ENCODE measurements at places on chromosomes 7 and 10. TPM values are rescaled to one million over a fixed set of nuclear protein-coding genes. Genes with fewer than 3 reads are reported as not detected.

- no peak for DNase-seq
Observed at GRCh38 chr7:127848241-127848640, 183.0 kb downstream of the LRRC4 start.

DNA sequence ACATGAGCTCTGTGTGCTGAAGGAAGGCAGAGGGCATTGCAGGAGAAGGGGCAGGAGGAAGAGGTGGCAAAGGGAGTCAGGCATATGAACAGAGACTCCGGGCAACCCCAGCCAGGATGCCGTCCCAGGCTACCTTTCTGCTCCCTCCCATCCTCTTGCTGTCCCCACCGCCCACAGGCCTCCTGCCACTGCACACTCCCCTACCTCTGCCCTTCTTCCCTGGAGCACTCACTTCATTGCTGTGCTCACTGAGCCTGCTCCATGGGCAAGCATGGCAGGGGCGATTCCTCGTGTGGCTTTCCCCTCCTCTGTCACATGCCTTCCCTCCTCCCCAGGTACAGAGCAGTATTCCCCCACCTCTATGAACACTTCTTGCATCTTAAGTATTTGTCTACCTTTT lies 93.4 kb downstream of the FANK1 start:
- no peak for DNase-seq

FBH1 gene
- total RNA-seq: 74.6 TPM

GRCh38 chr10:129415215-129416140 lies 51.6 kb upstream of the MGMT start:
- no peak for DNase-seq

CDHR3 gene
- total RNA-seq: 5.4 TPM

- DNase-seq: no peak
Observed at GRCh38 chr7:102273749-102274712, 12.6 kb upstream of the SH2B2 start.

Measured in neural crest cell (in vitro differentiated cells).